ENCODE measurements at places on chromosomes 7 and 10.

- DNase-seq, result no peak
Observed at GRCh38 chr7:10708447-10708846, 265.2 kb upstream of the PHF14 start.

GRCh38 chr10:29857843-29858701, 201.3 kb downstream of the JCAD start:
- DNase-seq, result no peak

- no peak for DNase-seq
Observed at GRCh38 chr10:30324448-30325110, 24.5 kb downstream of the MTPAP start.

DNA sequence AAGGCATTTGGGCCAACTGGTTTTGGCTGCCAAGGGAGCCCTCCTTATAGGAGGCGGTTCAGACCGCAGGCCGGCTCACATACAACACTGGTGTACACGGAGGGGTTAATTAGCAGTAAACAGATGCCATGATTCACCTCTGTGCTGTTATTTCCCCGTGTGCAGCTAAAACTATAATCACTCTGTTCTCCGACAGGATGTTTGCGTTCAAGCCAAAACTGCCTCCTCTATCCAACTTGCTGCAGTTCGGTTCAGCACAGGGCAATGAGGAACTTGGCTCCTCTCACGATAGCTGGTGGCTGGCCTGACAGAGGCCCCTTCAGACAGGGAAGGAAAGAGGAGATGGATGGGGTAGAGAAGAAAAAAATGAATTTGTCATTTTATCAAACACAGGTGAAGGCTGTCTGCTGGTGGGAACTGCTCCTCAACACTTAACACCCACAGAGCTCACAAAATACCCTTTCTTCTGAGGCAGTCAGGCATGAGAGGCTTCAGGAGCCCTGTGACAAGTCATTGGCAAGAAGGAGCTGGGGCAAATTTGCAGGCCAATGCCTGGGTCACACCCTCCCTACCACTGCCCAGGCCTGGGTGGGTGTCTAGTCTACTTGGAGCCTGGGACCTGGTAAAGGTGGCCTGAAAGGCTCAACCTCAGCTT, 24.0 kb downstream of the KCNMA1 start:
- DNase-seq, result no peak

- no peak for DNase-seq
Observed at GRCh38 chr10:31930023-31930751, 1.6 kb upstream of the ARHGAP12 start.

Measured in omental fat pad (tissue), 4 donors.